ENCODE measurements at places on chromosomes 7 and 10. TPM values are rescaled to one million over a fixed set of nuclear protein-coding genes. Genes with fewer than 3 reads are reported as not detected.

- no peaks in the 10 kb centered on the region for H3K27me3 ChIP-seq
- H3K4me3 ChIP-seq, result no peak overlapping the region
- no peak overlapping the region for H3K27ac ChIP-seq
- DNase-seq, result no peak
Measured at GRCh38 chr10:80075781-80076180, 2.7 kb upstream of the TMEM254 start.

GRCh38 chr10:75542084-75542483 is 110.7 kb downstream of the LRMDA start:
- H3K27me3 ChIP-seq, result no peaks in the 10 kb centered on the region
- no peak for DNase-seq
- no peaks in the 10 kb centered on the region for H3K4me1 ChIP-seq
- no peak overlapping the region for H3K4me3 ChIP-seq
- H3K36me3 ChIP-seq, result no peaks in the 10 kb centered on the region

GRCh38 chr10:112286837-112287818 is 3.9 kb downstream of the TECTB start:
- H3K4me1 ChIP-seq, result no peaks in the 10 kb centered on the region
- no peak for DNase-seq
- no peaks in the 10 kb centered on the region for H3K27me3 ChIP-seq

Gene ITIH2
- not detected for polyA plus RNA-seq

Gene SLC29A3
- polyA plus RNA-seq, result 3.6 TPM

- H3K27me3 ChIP-seq, result no peaks in the 10 kb centered on the region
- H3K4me3 ChIP-seq, result no peak overlapping the region
- DNase-seq, result no peak
- H3K36me3 ChIP-seq, result no peaks in the 10 kb centered on the region
- peaks cover 10% of the 10 kb centered on the region for H3K4me1 ChIP-seq
Measured at GRCh38 chr7:120184866-120185265, 88.1 kb upstream of the KCND2 start.

Gene HOXA3
- 12.2 TPM for polyA plus RNA-seq

DNA sequence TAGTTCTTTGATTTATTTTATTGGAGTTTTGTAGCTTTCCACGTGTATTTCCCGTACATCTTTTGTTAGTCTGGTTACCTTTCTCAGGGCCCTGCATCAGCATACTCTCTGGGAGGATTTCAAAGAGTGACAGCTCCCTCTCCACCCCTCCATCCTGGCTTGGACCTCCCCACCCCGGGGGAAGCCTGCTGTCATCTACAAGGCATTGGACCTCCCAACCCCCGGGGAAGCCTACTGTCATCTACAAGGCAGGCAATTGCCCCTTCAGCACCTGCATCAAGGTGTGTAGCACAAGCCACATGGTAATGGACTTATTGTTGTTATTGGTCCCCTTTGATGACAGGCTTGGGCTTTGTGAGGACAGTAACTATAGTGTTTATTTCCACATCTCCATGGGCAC is 390.1 kb downstream of the TCERG1L start:
- no peak for DNase-seq
- no peaks in the 10 kb centered on the region for H3K4me1 ChIP-seq
- H3K4me3 ChIP-seq, result no peak overlapping the region

Gene GDI2
- polyA plus RNA-seq, result 147 TPM

Gene ZNF425
- 1.9 TPM for polyA plus RNA-seq

DNA sequence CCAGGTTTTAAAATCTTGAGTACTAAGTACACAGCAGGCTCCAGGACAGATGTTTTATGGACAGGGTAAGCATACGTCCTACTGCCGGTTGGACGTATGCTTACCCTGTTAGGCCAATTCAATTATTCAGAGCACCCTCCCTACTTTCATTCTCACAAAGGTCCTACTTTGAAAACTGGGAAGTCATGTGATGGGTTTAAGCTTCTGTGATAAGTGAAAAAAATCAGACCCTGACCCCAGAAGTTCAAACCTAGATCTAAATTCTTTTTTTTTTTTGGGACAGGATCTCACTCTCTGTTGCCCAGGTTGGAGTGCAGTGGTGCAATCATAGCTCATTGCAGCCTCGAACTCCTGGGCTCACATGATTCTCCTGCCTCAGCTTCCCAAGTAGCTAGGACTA is 55.2 kb downstream of the HIPK2 start:
- no peak overlapping the region for H3K27ac ChIP-seq
- H3K36me3 ChIP-seq, result no peaks in the 10 kb centered on the region
- no peaks in the 10 kb centered on the region for H3K4me1 ChIP-seq
- no peaks in the 10 kb centered on the region for H3K27me3 ChIP-seq
